ENCODE measurements at places on chromosomes 11 and 22.
A peak's percentile ranks its signal among the peaks of the same experiment; 100 is the strongest.

GRCh38 chr11:767238-767637 is 10.0 kb downstream of the GATD1 start:
- DNase-seq = no peak

GRCh38 chr11:15770798-15771414 is 585.4 kb downstream of the SOX6 start:
- DNase-seq = peak; percentile 50

- DNase-seq = no peak
Measured at GRCh38 chr11:75493626-75494025, 32.1 kb downstream of the GDPD5 start.

DNA sequence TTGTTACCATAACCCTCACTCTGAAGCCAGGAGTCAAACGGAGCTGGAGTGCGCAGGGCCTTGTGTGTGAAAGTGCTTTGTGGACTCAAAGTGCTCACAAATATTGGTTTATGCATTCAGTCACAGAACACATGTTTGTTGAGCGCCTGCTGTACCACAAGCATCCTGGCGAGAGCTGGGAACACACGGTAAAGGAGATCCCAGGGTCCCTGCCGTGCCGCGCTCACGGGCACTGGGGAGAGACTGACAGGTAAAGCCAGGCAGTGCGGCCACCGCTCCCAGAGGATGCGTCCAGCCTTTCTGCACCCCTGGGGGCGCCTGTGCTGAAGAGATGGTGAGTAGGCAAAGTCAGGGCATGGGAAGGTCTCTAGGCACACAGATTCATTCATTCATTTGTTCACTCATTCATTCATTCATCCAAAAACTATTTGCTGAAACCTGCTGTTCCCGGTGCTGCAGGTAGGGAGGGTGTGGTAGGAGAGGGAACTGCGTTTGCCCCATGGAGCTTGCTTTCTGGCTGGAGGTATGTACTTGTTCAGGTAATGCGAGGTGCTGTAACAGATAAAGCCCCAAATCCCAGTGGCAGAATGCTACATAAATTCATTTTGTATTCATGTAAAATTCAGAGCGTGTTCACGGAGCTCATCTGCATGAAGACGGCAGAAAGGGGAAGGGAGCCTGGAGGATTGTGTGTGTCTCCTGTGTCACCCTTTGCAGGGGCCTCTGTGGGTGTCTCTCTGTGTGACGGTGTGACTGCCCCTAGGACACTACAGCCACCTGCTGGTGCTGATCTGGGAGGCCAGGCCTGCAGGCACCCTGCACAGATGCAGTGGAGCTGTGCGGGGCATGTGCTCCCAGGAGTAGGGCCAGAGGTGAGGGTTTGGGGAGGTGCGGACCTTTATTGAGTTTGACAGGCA is 167.0 kb upstream of the B3GAT1 start:
- no peak for DNase-seq

DNA sequence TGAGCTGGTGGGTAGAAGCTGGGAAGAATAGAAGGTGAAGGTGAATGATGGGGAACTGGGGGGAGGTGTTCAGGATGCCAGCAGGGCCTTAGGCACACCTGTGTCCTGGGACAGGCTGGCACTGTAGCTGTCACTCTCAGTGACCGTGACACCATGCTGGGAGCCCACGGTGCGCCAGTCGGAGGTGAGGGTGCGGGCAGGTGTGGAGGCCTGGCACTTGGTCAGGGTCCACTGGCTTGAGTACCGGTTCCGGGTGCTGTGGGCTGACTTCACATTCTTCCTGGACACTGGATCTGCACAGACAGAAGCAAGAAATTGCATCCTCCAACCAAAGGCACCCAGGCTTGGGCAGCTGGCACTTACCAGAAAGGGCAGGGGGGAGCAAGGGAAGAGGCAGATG is 103.8 kb downstream of the CEP164 start:
- DNase-seq = no peak

DNA sequence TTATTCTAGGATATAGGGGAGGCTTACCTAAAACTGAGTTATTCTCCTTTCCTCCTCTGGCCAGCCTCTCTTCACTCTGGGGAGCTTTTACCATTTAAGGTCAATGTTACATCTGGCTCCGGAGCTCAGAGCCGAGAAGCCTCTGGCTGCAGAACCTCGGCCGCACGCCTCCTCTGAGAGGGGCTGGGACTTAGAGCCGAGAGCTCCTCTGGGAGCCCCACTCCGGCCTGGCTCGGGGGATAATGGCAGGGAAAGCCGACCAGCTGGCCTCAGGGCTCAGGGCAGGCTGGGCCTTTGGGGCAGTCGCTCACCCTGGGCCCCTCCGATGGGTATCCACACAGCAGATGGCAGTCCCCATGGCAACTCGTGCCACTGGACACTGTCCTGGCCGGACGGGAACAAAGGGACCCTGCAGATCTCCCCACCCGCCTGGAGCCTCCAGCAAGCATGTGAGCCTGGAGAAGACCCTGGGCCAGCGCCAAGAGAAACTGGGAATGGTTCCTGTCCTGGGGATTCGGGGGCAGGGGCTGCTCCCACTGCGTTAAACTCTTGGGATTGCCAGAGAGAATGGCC is at the start of gene IRAG1:
Gene IRAG1 (minus strand): TSS at position 247 of the 573 bp plus-strand sequence. CDS start 153 bp downstream, at position 94.
- no peak for DNase-seq
